ENCODE measurements at places on chromosomes 7 and 10.
A peak's percentile ranks its signal among the peaks of the same experiment; 100 is the strongest.

GRCh38 chr10:124072106-124072505 is 21.3 kb downstream of the CHST15 start:
- no peak for DNase-seq

DNA sequence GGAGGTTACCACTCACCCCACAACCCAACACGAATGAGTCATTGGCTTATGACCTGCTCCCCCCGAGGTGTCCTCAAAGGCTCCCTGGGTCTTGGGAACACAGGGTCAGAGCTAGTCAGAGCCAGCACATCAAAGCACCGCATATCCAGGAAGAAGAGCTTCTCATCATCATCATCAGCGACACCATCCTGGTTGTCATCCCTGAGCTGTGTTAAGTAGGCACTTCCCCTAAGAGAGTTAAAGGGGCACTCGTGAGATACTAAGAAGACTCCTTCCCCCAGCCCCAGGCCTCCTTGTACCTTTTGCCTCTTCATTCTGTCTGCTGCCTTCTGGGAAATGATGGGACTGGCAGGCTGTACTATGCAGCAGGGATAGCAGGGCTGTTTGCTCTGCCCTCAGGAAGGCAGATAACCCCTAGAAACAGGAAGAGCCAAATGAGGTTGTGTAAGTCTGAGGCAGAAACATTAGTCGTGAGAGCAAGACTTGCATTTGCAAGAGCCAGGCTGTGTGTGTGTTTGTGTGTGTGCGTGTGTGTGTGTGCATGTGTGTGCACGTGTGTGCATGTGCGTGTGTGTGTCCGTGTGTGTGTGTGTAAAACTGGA is 11.1 kb upstream of the CPA1 start:
- DNase-seq = no peak

- no peak for DNase-seq
Measured at GRCh38 chr7:506391-506831, 13.2 kb downstream of the PDGFA start.

DNA sequence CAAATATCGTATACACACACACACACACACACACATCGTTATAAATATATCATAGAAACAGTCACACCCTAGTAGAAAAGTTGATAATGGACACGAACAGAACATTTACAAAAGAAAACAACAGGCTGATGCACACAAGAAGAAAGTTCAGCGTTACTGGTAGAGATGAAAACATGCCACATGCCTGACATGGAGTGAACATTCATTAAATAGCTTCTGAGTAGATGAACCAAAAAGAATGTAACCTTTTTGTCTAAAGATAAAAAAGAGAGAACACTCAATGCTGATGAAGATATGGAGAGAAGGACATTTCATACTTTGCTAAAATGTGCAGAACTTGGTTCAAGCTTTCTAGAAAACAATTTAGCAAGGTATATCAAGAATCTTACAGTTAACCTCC is 173.4 kb upstream of the KLF14 start:
- DNase-seq = no peak

- DNase-seq = no peak
Measured at GRCh38 chr10:114180937-114181336, 1.8 kb downstream of the TDRD1 start.

GRCh38 chr7:21996641-21997040 is 50.9 kb upstream of the CDCA7L start:
- DNase-seq = no peak

DNA sequence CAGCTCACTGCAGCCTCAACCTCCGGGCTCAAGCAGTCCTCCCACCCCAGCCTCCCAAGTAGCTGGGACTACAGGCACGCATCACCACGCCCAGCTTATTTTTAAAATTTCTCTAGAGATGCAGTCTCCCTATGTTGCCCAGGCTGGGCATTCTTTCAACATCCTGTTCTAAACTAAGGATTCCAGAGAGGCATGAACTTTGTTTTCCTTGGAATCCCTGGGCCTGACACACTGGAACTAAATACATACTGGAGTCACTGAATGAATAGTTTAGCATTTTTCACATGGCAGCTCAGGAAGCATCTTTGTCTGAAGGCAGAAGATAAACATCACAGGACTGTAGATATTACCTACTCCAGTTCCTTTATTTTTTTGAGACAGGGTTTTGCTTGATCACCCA is 108.7 kb downstream of the ITIH5 start:
- no peak for DNase-seq

DNA sequence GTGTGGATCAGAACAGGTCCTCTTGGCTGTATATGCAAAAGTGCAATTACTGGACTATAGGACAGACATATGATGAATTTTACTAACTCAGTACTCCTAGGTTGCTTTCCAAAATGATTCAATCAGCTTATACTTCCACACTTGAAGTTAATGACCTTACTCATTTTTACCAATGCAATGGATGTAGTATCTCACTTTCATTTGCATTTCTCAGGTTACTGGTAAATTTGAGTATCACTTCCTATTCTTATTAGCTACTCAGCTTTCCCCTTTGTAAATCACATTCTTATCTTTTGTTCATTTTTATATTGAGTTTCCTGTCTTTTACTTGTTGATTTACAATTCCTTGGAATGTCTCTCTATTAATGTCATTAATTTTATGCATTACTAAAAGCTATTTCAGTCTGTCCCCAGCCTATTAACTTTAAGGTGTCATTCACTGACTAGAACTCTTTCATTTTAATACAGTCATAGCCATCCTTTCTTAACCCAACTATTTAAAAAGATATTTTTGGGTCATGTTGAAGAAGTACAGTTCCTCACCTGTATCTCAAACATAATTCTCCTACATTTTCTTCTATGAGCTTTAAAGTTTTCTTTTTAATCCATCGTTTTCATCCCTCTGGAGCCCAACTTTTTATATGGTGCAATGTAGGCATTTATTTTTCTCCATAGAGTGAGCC is 88.6 kb downstream of the VIM start:
- no peak for DNase-seq

DNA sequence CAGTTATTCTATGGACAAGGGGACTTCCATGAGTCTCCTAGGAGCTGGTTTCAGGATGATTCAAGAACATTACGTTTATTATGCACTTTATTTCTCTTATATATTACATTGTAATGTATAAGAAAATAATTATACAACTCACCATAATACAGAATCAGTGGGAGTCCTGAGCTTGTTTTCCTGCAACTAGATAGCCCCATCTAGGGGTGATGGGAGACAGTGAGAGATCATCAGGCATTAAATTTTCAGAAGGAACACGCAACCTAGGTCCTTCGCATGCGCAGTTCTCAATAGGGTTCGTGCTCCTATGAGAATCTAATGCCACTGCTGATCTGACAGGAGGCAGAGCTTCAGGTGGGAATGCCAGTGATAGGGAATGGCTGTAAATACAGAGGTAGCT is 137.9 kb downstream of the ANKRD30A start:
- DNase-seq = no peak

DNA sequence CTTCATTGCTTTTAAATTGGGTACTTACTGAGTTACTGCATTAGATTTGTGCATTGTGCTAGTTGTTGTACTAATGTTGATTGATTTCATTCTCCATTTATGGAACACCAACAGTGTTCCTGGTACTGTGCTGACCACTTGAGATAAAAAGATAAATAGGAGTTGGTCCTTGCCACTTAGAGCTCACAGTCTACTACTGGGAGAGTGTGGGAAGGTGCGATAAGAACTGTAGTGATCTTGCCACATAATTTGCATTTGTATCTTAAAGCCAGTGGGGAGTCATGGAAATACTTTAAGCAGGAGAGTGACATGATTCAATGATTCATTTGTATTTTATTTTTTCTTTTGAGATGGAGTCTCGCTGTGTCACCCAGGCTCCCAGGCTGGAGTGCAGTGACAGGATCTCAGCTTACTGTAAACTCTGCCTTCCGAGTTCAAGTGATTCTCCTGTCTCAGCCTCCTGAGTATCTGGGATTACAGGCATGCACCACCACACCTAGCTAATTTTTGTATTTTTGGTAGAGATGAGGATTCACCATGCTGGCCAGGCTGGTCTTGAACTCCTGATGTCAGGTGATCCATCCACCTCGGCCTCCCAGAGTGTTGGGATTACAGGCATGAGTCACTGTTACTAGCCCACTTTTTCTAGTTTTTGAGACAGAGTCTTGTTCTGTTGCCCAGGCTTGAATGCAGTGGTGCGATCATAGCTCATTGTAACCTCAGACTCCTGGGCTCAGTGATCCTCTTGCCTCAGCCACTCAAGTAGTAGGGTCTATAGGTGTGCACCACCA is 51.2 kb upstream of the TMEM248 start:
- DNase-seq = no peak

DNA sequence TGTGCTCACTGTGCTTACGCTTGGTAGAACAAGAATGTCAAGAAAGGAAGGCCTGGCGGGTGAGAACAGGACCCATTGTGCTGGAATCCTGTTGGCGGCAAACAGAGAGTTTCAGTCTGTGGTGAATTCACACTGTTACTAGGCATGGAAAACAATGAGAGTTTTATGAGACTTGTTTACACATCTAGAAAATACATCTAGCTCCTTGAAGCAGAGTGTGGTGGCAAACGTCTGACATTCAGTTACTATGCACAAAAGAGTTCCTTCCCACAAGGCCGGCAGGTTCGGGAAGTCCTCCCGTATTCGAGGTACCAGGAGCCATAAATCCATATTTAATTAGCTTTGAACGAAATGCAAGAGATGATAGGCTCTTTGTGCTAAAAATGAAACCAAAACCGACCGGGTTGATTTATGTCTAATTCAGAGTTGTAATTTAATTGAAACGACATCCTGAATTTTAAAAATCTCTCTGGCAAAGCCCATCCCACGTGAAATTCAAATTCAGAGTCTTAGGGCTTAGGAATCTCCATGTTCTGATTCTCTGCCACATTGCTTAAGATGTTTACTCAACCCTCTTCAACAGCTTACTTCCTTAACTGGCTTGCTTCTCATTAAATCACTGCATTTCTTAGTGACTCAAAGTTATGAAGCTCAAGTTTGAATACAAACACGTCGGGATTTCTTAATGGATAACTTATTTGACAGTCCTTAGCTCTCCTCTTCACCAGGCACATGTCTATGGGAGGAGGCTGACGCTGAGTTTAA is 299.9 kb upstream of the PITRM1 start:
- peak; percentile 36 for DNase-seq

DNA sequence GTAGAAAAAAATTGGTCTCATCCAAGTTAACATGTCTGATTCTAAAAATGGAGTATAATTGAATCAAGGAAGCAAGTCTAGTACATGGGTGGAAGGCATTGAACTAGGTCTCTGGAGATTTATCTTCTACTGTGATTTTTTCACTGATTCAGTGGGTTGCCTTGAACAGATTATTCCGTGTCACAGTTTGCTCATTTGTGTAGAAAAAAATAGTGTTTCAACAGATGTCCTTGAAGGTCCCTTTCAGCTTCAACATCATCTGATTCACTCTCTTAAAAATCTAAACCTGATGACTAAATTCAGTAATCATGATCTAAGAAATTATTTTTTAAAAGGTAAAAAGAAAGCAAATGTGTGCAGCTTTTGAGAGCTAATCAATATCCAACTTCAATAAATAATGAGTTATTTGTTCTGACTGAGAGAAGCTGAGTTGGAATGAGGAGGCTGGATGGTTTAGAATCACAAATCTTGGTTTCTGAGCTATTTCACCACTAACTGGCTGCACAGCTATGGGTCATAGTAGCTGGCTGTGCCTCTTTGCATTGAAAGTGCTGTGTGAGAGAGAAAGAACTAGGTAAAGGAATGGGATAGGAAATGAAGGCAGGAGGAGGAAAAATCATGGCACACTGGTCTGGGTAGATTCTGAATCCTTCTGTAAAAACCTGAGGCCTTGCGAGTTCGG is 221.5 kb upstream of the MDFIC start:
- no peak for DNase-seq

- DNase-seq = peak; percentile 82
Measured at GRCh38 chr7:67371429-67372305, 375.0 kb downstream of the TYW1 start.

GRCh38 chr10:30813872-30814481 is 184.4 kb upstream of the LYZL2 start:
- no peak for DNase-seq

- DNase-seq = no peak
Measured at GRCh38 chr10:122460891-122461293, 461 bp upstream of the HTRA1 start.

DNA sequence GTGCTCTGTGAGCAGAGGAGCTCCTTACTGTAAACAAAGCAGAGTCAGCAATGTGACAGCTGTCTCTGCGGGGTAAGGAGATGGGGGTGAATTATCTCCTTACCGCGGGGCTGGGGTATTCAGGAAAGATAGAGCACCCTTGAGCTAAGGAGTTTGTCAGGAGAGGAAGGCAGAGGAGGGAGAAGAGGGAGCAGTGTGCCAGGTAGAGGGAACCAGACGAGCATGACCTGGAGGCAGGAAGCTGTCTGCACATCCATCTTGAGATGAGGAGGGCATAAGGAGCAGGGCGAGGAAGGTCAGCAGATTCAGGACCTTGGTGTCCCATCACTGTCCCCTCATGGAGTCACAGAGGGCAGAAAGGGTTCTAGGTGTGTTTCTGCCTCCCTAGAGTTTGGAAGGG is 32.5 kb upstream of the GPR26 start:
- no peak for DNase-seq

GRCh38 chr7:42831718-42832522 is 80.0 kb downstream of the C7orf25 start:
- DNase-seq = peak; percentile 25

DNA sequence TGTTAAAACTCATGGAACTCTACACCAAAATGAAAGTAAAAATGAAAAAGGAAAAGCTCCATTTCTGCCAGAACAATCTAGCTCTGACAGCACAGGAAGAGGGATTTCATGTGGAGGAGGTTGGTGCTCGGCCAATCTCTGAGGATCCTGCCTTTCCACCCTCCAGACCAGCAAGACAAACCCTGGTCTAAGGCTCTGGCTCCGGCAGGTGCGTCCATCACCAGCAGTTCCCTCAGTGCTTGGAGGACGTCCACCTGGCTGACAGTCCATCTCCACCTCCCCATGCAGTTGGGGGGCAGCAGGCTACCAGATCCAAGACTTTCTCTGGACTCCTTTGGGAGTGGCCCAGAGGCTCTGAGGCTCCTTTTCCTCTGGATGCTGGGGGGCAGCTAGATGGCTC is 25.0 kb upstream of the LOXL4 start:
- DNase-seq = no peak

- no peak for DNase-seq
Measured at GRCh38 chr7:139047970-139048369, 12.1 kb upstream of the ZC3HAV1L start.

- no peak for DNase-seq
Measured at GRCh38 chr10:22087402-22087738, 83.8 kb upstream of the DNAJC1 start.

GRCh38 chr7:107582875-107583274 is 2.8 kb downstream of the BCAP29 start:
- no peak for DNase-seq

GRCh38 chr10:123582084-123582989 is 83.8 kb upstream of the GPR26 start:
- DNase-seq = peak; percentile 63

Data from LoVo (cell line).